Myocyte (in vitro differentiated cells): ENCODE measurements at places on chromosomes 12 and 14. TPM values are rescaled to one million over a fixed set of nuclear protein-coding genes. Genes with fewer than 3 reads are reported as not detected.
A peak's percentile ranks its signal among the peaks of the same experiment; 100 is the strongest.

Gene CCDC60
- not detected in 2 replicates for total RNA-seq

Gene NGB
- not detected in 2 replicates for total RNA-seq

Gene SEC23A
- total RNA-seq = 140 and 184 TPM in 2 replicates

Gene INSM2
- not detected in 2 replicates for total RNA-seq

Gene KRT83
- total RNA-seq = not detected in 2 replicates

Gene TMEM52B
- not detected in 2 replicates for total RNA-seq

Gene PROX2
- not detected in 2 replicates for total RNA-seq

Gene IL26
- total RNA-seq = not detected in 2 replicates

Gene TMEM179
- not detected in 2 replicates for total RNA-seq

Gene LPAR5
- total RNA-seq = not detected in 2 replicates

DNA sequence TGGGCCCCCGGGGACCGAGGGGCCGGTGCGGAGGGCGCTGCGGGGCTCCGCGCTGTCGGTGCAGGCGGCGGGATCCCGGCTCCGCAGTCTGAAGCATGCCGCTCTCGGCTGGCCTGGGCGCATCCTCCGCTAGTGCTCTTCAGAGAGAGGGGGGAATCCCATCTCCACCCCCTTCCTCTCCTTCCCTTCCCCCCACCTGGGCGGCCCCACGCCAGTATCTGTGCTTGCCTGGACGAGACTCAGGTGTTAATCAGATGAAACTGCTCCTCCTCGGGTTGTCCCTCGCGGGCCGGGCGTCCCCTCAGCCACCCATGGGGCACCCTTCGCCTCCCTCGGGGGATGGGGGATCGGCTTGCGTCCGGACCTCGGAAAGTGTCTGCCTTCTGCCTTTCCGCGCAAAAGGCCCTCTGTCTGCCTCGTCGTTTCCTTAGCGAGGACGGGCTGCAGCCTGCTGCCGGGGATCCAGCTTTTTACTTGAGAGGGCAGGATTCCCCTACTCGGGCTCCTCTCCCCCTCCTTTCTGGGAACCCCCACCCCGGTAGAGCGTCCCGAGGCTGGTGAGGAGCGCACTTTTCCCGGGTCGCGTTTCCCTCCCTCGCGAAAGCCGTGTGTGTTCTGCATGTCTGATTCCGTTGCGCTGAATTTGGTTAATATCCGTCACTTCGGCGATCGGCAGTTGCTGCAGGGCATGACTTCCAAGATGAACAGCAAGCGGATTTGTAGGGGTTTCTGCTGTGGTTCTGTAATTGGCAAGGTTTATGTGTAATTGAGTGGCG is 1.1 kb downstream of the GPHN start:
- DNase-seq = peak; percentile 26

DNA sequence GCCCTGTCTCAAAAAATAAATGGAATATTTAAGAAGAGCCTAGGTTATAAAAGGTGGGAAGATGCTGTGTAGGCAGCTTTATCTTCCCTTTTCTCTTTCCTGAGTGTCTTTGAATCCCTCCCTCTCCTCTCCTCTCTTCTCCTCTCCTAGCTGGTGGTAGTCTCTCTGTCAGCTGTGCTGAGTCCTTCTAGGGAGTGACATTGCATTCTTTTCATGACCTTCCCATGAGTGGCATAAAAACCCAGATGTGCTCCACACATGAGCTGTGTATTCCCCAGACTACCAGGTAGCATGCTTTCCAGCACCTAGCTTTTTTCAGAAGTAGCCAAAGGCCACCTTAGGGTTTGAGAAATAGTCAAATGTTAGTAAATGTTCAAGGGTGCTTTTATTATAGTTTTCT is 23.6 kb downstream of the SAMD4A start:
- DNase-seq = peak; percentile 37

DNA sequence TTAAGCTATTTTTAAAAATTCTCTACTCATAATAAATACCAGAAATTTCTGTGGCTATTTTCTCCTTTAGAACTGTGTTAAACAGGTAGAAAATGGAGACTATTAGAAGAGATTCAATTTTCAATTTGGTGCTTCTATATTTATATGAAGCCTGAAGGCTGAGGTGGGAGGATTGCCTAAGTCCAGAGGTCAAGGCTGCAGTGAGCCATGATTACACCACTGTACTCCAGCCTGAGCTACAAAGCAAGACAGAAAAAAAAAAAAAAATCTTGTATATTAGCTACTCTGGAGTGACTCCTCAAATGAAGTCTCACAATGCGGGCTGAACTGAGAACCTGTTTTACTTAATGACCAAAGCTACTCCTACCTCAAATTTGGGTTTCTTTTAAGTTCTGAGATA is 9.8 kb upstream of the DPF3 start:
- no peak for DNase-seq

- no peak for DNase-seq
Observed at GRCh38 chr14:100442498-100443490, 119.7 kb downstream of the SLC25A47 start.

DNA sequence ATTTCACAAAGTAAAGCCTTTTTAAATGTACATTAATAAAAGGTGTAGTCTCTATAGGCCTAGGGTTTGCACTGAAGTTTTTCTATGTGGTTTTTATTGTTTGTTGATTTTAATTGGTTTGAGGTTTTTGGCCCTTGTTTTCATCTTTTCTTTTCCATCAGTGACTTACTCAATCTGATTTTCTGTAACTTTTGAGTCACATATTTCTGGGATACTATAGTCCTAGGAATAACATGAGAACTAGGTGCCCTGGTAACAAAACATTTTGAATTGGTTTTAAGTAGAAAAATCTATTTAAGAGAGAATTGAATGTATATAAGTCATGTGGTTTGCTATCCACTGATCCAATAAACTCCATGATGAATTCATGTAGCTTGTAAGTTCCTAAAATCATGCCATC is 311.9 kb downstream of the CEP128 start:
- no peak for DNase-seq

- DNase-seq = no peak
Observed at GRCh38 chr14:51969852-51970540, 19.4 kb upstream of the RTRAF start.

GRCh38 chr12:27161458-27162228 is 79.3 kb upstream of the C12orf71 start:
- no peak for DNase-seq

- no peak for DNase-seq
Observed at GRCh38 chr12:49794021-49794420, 34.2 kb downstream of the NCKAP5L start.

DNA sequence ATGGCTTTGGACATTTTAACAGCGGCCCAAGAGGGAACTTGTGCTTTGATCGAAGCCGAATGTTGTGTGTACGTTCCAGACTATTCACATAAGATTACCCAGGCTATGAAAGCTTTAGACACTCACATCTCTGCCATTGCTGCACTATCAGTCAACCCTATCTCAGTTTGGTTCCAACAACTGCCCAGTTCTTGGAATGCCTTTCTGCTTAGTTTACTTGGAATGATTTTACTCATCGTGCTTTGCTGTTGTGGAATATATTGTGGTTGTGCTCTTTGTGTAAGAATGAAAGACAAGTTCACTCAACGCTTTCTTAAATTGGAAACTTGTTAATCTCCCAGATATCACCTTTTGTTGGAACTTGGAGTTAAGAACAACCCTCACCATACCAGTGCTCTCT is 498.2 kb downstream of the GLT1D1 start:
- DNase-seq = no peak

DNA sequence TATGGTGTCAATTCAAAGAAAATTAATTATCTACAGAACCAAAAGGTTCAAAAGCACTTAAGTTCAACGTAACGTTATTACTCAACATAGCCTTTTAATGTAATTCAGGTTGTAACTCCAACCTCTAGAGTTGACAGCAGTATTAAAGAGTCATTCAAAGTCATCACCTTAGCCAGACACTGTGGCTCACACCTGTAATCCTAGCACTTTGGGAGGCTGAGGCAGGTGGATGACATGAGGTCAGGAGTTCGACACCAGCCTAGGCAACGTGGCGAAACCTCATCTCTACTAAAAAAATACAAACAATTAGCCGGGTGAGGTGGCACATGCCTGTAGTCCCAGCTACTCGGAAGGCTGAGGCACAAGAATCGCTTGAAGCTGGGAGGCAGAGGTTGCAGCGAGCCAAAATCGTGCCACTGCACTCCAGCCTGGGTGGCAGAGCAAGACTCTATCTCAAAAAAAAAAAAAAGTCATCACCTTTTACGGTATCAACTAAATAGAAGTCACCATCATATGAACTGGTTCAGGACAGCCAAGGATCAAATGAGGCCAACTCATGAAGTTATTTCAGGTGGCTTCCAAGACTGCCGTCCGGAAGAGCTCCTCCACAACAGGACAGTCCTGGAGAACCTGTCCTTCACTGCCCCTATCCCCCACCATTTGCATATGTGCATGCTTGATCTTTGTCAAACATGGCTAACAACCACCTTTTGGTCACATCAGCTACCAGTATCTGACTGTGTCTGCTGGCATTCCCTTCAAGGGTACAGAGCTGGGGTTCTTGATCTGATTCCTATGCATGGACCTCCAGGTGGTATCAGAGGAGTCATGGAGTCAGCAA is 4.2 kb downstream of the PPTC7 start:
- no peak for DNase-seq

- no peak for DNase-seq
Observed at GRCh38 chr12:19800884-19801283, 361.6 kb downstream of the AEBP2 start.

GRCh38 chr12:115661112-115661511 is 616.4 kb downstream of the MED13L start:
- DNase-seq = no peak

DNA sequence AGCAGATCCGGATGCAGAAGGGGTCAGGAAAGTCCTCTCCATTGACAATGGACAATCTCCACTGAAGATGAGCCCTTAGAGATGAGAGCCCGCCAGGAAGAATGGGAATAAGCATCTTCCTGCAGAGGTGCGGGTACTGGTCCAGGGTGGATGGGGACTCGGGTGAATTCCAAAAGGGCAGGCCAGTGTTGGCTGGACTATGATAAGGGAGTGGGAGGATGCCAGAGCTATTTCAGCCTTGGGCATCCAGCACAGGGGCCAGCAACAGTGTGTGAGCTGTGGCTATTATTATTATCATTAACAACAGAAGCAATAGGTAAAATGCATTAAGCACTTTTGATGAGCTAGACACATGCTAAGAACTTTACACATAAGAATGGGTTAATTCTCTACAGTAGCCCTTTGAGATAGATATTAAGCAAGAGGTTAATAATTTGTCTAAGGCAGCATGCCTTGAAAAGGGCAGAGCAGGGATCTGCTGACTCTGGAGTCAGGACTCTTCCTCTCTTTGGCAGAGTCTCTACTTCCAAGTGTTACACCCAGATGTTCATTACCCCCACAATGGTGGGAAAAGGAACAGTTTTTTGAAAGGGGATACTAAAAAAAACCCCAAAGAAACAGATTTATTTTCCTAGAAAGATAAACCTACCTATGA is 55.2 kb downstream of the PRICKLE1 start:
- DNase-seq = no peak

GRCh38 chr12:53221203-53222080 is 10.6 kb downstream of the RARG start:
- DNase-seq = peak; percentile 78

- no peak for DNase-seq
Observed at GRCh38 chr14:29743531-29743930, 184.1 kb downstream of the PRKD1 start.

DNA sequence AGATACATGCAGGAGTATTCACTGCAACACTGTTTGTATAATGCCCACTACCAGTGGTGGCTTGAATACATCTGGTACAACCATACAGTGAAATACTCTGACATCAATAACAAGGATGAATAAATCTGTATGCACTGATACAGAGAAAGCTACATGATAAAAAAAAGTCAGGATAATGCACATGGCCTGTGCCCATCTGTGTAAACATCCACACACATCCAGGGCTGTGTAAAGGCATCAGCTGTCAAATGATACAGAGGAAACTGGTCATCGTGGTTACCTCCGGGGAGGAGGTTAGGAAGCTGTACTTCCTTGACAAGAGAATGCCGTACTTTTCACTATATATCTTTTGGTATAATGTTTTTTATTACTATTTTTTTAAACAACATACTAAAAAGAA is 176.6 kb downstream of the FOXN3 start:
- peak; percentile 25 for DNase-seq

DNA sequence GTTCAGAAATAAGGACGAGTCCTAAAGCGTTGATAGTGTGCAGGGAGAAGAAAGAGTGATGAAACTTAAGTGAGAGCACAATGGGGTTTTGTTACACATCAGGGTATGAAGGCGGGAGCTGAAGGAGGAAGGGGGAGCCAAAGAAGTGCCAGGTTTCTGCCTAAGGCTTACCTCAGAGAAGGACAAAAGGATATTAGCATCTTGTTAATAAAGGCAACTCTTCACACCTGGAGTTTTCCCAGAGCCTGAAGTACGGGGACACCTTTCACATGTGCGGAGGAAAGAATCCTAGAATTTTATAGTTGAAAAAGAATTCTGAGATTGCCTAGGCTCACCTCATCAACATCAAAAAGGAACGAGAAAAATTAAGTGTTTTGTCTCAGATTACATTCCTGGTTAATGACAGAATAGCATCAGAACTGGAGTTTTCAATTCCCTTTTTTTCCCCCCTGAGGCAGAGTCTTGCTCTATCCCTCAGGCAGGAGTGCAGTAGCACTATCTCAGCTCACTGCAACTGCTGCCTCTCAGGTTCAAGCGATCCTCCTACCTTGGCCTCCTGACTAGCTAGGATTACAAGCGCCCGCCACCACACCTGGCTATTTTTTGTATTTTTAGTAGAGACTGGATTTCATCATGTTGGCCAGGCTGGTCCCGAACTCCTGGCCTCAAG is 2.2 kb upstream of the SAV1 start:
- DNase-seq = no peak

DNA sequence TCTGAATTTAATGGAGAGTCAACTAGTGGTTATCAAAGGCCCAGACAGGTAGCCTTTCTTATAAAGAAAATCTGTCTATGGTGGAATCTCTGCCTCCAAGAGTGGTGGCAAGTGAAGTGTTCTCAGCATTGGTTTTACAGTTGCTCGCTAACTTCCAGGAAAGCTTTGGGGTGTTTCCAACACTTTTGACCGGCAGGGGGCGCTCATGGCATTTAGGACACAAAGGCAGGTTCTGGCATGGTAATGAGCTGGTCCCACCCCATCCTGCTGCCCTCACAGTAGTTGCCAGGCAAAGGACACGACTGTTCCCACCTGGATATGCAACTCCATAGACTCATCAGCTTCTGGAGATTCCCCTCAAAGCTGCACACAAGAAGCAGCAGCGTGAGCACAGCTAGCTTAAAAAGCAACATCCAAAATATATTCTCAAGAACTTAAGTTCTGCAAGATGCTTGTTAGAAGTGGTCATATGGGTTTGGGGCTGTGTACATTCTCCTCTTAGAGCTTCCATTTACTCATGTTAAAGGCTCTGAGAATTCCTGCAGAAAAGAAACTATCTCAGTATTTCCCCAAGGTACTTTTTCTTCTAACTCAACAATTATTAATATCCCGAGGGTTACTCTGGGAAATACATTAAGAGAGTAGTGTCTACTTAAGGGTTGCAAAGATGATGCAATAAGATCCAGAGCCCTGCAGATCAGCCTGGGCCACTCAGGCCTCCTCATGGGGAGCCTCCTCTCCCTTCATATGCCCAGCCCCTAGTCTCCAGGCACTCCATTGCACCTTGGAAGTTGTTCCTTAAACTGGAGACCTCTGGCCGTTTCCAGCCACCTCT is 14.8 kb downstream of the PROX2 start:
- DNase-seq = peak; percentile 90

GRCh38 chr12:82870771-82871377 is 184.2 kb downstream of the TMTC2 start:
- DNase-seq = no peak
